ENCODE measurements at places on chromosomes 4 and X. TPM values are rescaled to one million over a fixed set of nuclear protein-coding genes. Genes with fewer than 3 reads are reported as not detected.

FATE1 gene
- not detected for total RNA-seq

GRCh38 chrX:122641826-122642225 is 542.3 kb upstream of the GRIA3 start:
- DNase-seq: no peak

- no peak for DNase-seq
These were observed 31.3 kb downstream of the CD38 start for GRCh38 chr4:15809466-15809865.

PAK3 gene
- 7.7 TPM for total RNA-seq

ARHGAP36 gene
- total RNA-seq: not detected

- no peak for DNase-seq
These were observed 50.0 kb upstream of the FAM9C start for GRCh38 chrX:13094374-13094773.

DKK2 gene
- total RNA-seq: 179 TPM

DNA sequence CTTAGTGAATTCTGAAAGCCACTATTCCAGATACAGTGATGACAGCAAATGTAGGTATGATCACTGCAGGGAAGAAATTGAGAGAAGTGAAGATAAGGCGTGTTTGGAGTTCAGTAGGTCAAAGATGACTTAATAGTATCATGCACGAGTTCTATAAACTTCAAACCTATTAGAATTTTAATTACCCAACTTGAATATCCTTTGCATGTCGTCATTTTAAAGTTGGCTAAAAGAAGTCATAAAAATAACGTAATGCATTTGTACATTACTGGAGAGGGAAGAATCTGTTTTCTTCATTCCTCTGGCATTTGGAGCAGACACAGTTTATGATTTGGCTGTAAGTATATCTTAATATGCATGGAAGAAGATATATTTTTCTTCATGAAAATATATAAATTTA is 68.6 kb upstream of the MXRA5 start:
- DNase-seq: no peak

DNA sequence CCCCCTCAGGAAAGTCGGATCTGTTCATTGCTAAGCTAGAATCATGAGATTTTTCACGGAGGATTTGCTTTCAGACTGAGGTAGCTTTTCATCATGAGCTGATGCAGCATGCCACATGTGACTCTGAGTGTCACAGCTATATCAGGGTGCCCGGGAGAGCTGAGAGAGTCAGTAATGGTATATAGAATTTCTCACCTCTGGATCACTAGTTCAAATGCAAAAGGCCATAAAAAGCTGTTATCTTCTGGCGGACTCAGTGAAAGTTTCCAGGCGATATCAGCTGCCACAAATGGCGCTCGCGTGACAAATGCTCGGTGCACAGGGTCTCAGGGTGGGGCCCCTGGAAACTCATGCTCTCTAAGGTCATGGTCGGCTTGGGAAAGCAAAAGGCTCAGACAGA is 150.1 kb downstream of the DHX15 start:
- DNase-seq: no peak

KIF4A gene
- total RNA-seq: 0.24 TPM

DNA sequence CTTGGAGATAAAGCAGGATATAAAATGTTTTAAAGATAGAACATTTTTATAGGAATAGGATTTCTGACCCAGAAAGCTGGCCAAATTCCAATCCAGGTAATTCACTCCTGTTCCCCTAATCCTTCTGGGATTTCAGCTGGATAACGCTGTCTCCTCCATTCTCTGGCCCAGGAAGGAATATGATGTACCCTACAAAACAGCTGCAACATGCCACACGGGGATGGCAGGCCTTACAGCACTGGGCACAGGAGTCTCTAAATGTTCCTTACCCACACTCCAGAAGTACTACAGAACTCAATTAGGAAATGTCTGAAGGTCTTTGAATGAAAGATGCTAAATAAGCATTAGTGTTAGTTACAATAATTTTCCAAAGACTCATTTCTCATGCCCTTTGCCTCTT is 15.8 kb downstream of the CAMK2D start:
- no peak for DNase-seq

DNA sequence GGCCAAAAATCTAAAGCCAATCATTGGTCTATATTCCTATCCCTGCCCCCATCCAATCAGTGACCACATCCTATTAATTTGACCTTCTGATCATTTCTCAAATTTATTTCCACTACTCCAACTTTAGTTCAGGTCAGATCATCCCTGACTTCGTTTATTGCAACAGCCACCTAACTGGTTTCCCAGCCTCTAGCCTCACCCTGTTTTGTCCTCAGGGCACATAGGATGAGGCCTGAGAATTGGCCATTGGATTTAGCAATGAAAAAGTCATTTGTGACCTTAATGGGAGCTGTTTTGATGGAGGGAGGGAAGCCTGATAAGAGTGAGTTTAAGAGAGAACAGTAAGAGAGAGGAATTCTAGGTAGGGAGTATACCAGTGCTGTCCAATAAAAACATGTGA is 155.0 kb downstream of the AMMECR1 start:
- DNase-seq: no peak

- no peak for DNase-seq
These were observed 602.8 kb upstream of the DIPK2B start for GRCh38 chrX:45803383-45803921.

DNA sequence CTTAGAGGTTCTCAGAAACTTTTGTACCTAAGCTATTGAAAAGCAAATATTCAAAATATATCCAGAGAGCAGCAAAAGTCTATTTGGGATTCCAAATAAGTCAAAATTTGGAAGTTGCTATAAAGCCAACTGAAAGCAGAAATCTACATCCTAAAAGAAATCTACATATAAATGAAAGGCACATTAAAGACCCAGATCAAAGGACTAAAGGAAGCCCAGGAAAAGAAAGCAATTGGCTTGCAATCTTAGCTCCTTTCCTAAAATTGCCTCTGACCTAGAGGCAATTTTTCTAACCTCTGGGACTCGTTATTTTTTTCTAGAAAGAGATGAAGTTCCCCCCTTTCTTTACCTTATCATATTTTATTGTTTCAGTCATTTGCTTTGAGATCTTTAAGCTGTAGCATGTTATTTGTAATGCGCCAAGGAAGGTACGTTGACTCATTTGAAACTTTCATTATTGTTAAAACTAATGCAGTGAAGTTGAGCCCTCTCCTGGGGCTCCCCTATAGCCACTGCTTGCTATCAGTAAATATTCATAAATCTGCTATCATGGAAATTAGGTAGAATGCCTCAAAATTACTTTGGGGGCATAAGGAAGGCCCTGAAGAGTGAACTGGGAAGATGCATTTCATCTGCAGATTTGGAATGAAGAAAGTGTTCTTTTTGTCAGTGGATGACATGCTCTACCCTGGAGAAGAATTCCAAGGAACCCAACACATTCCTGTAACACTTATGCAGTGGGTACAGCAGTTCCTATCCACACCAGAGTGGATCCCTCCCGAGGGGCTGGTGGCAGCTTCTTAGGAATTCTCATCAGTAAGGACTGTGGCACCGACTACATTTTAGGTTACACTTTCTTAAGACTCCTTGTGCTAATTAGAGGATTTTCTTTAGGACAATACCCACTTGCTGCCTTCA is 177.8 kb upstream of the IGFBP7 start:
- DNase-seq: no peak

DNA sequence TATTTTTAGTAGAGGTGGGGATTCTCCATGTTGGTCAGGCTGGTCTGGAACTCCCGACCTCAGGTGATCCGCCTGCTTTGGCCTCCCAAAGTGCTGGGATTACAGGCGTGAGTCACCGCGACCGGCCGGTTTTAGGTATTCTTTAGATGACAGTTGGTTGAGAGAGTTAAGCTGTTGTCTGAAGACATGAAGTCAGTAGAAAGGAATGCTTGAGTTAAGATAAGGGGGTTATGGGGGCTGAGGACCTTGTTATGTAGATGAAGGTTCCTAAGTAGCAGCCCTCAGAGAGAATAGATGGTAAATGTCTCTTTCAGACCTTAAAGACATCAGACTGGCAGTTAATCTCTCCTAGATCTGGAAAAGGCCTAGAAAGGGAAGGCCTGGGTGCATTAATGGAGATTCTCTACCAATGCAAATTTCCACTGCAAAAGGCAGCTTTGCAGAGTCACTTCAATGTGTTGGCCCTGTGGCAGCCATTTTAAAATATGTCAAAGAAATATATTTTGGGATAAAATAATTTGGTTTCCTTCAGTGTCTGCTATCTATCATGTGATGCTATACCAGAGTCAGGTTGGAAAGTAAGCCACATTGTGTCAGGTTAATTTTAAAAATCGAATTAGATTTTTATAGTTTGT is 6.4 kb upstream of the ZNF674 start:
- DNase-seq: peak; percentile 60

DNA sequence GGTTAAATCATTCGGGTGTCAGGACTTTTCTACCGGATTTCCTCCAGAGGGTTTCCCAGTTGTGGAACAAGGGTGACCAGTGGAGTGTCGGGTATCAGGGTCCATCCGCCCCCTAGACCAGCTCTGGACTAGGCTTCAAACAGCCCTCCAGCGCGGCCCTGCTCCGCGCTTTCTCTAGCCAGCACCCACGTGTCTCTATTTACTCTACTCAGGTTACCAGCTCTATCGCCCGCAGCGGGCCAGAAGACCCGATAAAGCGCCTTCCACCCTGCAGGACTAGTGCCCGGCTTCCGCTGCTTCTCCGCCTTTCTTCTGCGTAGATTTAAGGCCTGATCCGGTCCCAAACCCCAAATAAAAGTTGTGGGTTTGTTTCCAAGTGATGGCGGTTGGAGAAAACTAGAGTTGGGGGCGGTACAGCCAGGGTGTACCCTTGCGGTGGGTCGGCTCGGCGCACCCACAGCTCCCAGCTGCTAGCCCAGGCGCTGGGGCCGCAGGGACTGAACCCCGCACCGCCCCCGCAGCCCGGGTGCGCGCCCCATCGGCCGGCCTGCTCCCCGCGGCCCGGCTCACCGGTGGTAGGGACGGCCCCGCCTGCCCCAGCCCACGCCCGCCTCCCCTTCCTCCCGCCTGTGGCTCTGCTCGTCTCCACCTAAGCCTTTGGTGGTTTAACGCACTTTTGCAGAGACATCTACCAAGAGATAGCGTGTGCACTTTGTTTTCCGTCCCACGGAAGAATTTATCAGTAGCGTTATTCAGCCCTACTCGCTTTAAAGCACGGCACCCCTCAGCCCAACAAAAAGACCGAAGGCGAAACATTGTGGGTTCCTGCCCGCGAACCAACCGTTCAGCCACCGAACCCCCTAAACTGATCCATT is 2.1 kb downstream of the LEF1 start:
- DNase-seq: peak; percentile 34

DNA sequence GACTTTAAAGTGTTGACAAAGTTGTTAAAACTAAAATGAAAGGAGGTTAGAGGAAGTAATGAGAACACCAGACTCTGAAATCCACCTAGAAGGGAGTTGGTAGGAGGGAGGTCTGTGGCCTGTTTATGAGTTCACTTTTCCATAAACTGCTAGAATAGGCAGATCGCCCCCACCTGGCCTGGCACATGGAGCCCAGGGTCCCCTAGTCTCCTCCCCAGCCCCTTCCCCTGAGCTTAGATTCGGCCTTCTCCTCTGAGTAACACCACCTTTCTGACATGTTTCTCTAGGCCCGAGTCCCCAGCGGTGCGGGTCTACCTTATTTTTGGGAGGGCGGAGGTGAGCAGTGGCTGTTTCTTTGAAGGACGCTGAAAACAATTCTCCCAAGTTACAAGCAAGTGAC is 54.5 kb upstream of the FAT1 start:
- no peak for DNase-seq

DNA sequence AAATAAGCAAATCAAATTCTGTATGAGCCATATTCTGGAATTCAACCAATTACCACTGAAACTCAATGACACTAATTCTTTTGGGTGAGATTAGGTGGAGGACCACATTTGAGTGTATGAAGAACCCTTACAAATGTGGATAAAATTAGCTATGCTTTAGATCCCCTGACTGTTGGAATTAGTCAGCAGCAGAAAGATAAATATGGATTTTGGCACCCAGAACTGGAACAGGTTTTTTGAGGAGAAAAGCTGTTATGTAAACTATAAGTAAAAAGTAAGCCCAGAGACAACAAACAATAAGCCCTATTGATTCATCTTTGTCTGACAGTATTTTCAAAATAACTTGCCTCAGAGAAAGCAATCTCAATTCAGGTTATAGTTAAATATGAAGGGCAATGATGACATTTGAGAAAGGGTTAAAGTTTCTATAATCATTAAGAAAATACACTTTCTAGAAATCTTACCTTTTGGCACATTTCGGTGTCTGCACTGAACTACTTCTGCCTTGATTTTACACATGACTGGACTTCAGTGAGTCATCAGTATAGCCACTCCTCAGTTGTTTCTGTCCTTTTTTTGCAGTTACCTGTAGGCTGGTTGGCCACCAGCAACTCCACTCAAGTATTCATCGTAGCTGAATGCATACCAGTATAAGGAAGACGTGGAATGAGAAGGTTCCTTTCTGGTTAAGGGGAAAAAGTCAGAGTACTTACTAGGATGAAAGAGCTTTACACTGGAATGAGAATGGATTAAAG is 80.0 kb downstream of the KCTD8 start:
- DNase-seq: no peak
